Activated naive CD4-positive, alpha-beta T cell treated with anti-CD3 and anti-CD28 coated beads for 36 hours (primary cell): ENCODE measurements at places on chromosomes 1 and 21. TPM values are rescaled to one million over a fixed set of nuclear protein-coding genes. Genes with fewer than 3 reads are reported as not detected.

Gene PGLYRP3
- not detected for total RNA-seq

Gene CASZ1
- 1.7 TPM for total RNA-seq

Gene KCNE1
- not detected for total RNA-seq

Gene KMO
- not detected for total RNA-seq

Gene OR2L3
- total RNA-seq: not detected

Gene TNFRSF1B
- total RNA-seq: 69.4 TPM

Gene HJV
- total RNA-seq: not detected

Gene FCRLB
- total RNA-seq: 0.10 TPM

Gene PPFIA4
- 6.5 TPM for total RNA-seq

Gene GSTM3
- 4.7 TPM for total RNA-seq

Gene KRTAP23-1
- not detected for total RNA-seq

Gene KPRP
- not detected for total RNA-seq

Gene S100B
- total RNA-seq: 0.24 TPM

Gene POMGNT1
- 32.4 TPM for total RNA-seq

Gene KRTAP19-3
- not detected for total RNA-seq

Gene NHLH1
- not detected for total RNA-seq

Gene GBP2
- 351 TPM for total RNA-seq

Gene RGS18
- not detected for total RNA-seq

Gene UBE2G2
- 95.2 TPM for total RNA-seq

Gene RHEX
- not detected for total RNA-seq

Gene KCNJ9
- total RNA-seq: not detected

Gene FAM151A
- total RNA-seq: not detected

Gene LINGO4
- 0.07 TPM for total RNA-seq

Gene KCNA10
- total RNA-seq: not detected

Gene NTMT2
- not detected for total RNA-seq

Gene ADORA3
- not detected for total RNA-seq

Gene WNT3A
- not detected for total RNA-seq
